ENCODE measurements at places on chromosomes 4 and X.

DNA sequence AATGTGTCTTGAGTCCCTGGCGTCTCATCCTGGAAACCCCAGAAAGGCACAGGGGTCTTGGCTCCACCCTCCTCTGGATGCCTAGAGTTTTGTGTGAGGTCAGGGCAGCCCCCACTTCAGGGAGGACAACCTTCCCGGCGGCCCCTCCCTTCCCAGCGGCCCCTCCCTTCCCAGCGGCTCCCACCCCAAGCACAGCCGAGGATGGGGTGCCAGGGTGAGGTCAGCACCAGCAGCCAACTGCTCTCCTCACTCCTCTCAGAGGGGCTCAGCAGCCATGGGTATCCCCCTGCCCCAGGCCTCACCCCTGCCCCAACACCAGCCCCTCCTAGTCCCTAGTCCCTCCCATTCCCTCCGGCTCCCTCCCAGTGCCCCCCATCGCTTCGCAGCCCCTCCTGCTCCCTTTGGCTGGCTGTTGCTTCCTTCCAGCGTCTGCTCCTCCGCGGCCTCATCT lies 17.4 kb downstream of the DGKQ start:
- no peak for DNase-seq

DNA sequence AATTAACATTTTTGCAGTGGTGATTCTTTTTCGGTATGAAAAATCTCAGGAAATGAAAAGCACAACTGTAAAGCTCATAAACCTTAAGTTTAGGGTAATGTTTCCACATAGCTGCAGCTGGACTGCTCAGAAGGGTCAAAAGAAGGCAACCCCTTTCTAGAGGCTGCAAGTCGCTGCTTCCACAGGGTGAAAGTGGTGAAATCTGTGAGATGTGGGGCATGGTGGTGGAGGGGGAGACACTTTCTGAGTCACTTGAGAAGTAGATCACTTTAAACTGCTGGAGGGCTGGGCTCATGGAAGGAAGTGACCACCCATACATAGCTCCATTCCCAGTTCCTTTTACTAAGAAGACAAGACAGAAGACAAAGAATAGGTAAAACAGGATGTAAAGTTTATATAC lies 8.7 kb downstream of the SFRP2 start:
- DNase-seq: no peak

- DNase-seq: no peak
Measured at GRCh38 chrX:39427492-39427891, 626.2 kb downstream of the MID1IP1 start.

- no peak for DNase-seq
Measured at GRCh38 chrX:45172890-45173289, 27.8 kb downstream of the DIPK2B start.

DNA sequence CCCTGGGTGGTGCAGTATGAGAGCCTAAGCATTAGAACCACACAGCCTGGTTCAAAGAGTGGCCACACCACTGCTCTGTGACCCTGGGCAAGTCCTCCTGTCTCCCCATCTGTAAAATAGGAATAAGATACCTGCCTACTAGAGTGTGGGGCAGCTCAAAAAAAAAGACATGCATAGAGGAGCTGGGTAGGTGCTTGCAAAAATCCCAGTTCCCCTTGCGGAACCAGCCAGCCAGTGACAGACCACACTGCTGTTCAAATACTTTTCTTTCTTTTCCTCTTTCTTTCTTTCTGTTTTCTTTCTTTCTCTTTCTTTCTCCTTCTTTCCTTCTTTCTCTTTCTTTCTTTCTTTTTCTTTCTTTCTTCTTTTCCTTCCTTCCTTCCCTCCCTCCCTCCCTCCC lies 63.0 kb upstream of the TRIM2 start:
- DNase-seq: no peak

DNA sequence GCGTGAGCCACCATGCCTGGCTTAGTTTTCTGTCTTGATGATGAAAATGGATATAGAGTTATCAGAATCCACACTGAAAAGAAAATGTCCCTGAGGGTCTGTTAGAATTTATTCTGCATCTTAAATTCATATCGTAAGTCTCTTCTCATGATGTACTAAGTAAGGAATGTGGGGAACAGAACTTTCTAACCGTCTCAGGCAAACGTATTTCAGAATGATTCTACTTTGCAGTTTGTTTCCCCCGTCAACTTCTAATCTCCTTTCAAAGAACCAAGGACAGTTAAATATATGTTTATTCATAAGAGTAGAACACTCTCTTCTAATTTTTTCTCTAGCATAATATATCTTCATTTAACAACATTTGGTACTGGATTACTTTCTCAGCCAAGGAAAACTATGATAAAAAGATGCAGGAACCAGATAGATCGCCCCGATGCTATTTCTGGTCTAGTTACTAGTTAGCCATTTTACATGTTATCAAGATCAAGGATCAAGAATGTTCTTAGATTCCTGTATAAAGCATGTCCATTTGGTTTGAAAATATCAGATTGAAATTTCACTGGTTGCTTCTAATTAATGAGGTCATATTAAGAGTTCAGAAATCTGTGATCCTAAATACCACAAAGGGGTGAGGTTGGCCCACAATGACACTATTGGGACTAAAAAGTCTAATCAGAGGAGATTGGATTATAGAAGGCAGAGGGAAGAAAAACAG lies 49.5 kb downstream of the METTL14 start:
- DNase-seq: no peak

GRCh38 chr4:7411896-7412553 lies 22.7 kb downstream of the PSAPL1 start:
- no peak for DNase-seq

All from stimulated activated CD8-positive, alpha-beta memory T cell treated with anti-CD3 and anti-CD28 coated beads, Interleukin-7, amount 100 ng/mL, for 48 hours (primary cell).